Bone marrow (tissue), 2 donors: ENCODE measurements at places on chromosomes 7 and 10.

DNA sequence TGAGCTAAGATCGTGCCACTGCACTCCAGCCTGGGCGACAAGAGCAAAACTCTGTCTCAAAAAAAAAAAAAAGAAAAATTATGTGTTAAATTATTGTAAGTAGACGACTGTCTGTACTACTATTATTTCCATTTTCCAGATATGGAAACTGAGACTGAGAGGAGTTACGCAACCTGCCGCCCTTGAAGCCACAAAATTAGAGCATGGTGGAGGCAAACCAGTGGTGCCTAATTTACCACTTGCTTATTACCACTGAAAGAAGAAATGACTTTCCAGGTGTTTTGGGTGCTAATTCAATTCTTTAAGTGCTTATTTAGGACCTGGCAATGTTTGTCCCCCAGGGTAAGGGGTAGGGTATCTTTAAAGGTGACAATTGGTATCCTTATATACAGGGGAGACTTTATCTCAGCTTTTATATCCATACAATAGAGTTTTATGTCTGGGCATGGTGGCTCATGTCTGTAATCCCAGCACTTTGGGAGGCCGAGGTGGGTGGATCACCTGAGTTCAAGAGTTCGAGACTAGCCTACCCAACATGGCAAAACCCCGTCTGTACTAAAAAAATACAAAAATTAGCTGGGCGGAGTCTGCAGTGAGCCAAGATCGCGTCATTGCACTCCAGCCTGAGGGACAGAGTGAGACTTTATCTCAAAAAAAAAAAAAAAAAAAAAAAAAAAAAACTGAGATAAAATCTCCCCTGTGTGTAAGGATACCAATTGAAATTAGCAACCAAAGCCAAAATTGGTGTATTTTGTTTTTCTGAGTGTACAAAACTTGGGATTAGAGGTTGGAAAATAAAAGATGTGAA is 16.6 kb upstream of the CAMK1D start:
- no peak for DNase-seq

DNA sequence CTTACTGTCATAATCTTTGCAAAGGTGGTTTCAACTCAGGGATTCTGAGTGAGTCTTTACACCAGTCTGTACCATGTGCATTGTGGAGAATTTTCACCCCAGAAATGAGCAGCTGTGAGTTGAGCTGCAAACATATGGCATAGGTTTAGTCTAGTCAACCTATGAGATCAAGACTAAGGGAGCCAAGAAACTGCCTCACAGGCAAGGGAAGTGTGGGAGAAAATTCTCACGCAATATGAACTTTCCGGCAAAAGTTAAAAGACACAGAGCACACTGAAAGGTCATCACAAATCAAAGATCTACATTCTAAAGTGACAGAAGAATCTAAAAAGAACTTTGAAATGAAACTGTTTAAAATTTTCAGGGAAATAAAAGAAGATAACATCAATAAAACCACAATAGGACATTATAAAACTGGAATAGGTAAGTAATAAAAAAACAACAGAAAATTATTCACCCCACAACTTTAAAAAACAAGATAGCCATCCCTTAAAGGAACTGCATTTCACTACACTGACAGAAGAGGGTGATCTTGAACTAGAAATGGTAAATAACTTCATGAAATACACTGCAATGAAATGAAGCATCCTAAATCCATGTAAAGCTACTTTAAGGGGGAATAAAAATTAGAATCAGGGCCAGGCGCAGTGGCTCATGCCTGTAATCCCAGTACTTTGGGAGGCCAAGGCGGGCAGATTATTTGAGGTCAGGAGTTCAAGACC is 63.5 kb downstream of the LGI1 start:
- DNase-seq = no peak

GRCh38 chr7:151448261-151449252 is 8.6 kb upstream of the CRYGN start:
- peak; percentile 86 for DNase-seq

DNA sequence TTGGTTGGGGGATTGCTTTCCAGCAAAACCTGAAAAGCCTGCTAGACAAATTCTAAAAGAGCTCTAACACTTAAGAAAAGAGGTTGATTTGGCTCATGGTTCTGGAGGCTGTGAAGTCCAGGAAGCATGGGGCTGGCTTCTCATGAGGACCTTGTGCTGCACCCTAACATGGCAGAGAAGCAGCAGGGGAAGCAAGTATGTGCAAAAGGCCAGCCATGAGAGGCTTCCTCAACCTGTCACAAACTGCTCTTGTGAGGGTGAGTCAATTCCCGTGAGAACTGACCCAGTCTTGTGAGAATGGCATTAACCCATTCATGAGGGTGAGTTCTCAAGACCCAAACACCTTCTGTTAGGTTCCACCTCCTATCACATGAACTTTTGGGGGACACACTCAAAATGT is 54.3 kb upstream of the IGFBP3 start:
- DNase-seq = no peak

DNA sequence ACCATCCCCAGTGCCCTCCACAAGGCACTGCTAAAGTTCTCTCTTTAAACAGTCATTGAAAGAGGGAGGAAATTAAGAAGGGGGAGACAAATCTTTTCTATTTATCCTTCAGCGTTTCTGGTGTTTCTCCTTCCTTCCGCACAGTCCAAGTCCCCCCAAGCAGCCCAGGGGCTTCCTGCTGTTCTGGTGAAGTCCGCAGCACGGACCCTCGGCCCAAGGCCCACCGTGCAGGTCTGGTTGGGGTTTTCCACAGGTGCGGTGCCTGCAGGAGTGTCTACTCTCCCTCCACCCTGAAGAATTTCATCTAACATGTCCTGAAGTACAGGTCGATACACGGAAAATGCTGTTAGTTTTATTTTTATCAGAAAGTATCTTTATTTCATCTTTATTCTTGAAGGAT is 34.1 kb upstream of the KNDC1 start:
- no peak for DNase-seq

- DNase-seq = no peak
Measured at GRCh38 chr7:140521421-140521820, 42.1 kb upstream of the MKRN1 start.

DNA sequence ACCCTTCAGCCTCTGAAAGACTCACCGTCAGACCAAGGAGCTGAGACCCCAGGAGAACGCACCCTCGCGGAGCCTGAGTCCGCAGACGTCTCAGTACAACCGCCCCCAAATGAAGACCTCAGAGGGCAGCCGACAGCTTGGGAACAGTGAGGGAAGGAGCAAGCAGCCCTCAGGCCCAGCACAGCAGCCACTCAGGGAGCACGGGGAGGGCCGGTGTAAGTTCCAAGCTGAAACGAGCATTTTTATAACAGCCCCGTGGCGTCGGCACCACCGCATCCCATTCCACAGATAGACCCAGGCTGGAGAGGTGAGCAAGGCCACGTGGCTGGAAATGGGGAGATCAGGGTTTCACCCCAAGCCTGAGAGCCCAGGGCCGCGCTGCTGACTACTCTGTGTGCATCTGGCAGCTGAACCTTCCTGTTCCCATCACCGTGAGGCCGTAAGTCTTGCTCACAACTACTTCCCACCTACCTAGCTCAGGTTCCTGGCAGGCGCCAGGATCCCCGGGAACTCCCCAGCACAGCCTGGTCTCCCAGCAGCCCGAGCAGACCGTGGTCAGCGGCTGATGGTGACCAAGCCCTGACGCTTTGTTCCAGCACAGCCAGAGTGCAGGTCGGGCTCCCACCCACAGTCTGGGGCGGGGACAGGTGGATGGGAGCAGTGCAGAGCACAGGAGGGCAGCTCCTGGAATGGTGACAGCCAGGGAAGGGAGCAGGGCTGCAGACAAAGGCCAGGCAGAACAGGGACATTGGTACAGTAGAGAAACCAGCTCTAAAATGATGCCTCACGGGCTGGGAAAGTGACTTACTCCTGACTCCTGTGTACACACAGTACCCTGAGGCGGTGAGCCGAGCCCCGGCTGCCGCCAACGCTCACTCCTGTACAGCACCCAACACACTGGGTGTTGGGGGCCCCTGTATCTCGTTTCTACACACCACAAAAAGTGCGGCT is 6.1 kb upstream of the NOM1 start:
- no peak for DNase-seq

DNA sequence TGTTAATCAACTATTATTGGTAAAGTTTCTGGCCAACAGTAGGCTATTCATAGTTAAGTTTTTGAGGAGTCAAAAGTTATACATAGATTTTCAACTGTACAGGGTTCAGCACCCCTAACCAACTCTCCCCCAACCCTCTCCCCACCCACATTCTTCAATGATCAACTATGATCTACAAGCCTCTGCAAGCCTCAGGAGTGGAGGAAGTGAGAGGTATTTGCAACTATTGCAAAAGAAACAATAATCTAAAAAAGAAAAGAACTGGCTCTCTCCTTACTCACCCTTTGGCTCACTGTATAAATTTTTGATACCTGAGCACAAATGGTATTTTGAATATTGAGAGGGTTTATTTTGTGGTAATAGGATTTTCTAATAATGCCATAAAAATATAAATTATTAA is 179.8 kb downstream of the IPMK start:
- no peak for DNase-seq

GRCh38 chr10:51100221-51100620 is 25.9 kb downstream of the PRKG1 start:
- DNase-seq = no peak

DNA sequence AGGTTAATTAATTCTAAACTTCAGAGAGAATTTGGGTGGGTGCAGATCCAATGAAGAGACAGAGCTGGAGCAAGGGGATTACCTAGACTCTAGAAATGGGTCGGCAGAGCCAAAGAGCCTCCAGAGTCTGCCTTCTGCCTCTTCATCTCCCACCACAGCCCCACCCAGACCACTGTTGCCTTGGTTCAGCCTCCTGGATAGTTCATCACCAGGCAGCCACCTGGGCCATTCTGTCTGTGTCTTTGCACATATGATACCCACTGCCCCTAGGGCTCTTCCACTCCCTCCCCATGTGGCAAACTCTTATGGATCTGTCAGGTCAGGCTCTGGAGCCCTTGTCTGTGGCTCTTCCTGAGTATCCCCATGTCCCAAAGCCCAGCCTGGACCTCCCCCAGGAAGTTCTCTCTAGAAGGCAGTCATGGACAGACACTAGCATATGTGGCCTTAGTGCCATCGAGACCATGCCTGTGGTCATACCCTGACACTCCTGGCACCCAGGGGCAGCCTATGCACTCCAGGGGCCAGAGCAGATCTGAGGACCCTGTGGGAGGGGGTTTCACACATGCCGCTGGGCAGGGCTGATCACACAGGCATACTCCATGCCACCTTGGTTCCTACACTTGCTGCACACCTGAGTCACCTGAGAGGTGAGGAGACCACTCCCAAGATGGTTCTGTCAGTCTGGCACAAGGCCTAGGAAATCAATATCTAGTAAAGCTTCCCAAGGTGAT is 41.6 kb downstream of the FRMPD2 start:
- no peak for DNase-seq

DNA sequence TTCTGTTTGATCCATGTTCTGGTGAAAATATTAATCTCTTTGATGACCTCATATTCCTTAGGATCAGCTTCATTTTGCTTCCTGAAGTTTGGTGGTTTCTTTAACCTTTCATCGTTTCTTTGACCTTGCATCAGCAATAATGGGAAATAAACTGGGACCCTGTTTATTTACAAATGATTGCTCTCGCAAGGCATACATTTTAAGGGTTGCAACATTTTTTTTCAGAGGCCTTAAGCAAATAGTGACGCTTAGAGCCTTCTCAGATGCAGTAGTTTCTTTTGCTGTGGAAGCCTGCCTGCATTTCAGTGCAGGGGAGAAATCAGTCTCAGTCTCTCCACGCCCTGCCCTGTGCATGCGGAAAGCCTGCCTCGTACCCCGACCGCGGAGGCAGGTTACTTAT is 139.1 kb upstream of the NPS start:
- DNase-seq = no peak

GRCh38 chr7:114293289-114294012 is 121.2 kb upstream of the FOXP2 start:
- DNase-seq = peak; percentile 74

- no peak for DNase-seq
Measured at GRCh38 chr7:51019191-51019844, 236.6 kb upstream of the GRB10 start.

DNA sequence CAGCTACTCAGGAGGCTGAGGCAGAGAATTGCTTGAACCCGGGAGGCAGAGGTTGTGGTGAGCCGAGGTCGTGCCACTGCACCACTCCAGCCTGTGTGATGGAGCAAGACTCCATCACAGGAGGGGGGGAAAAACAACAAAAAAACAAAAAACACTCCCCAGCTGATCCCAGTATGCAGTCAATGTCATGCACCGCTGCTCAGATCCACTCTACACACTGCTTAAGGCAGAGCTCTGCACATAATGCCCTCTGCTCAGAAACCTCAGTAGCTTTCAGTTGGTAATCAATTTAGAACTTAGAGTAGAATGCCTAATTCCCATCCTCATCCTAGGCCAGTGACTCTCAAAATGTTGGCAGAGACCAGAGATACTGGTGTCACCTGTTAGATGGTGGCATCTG is 43.9 kb downstream of the PDSS1 start:
- no peak for DNase-seq

DNA sequence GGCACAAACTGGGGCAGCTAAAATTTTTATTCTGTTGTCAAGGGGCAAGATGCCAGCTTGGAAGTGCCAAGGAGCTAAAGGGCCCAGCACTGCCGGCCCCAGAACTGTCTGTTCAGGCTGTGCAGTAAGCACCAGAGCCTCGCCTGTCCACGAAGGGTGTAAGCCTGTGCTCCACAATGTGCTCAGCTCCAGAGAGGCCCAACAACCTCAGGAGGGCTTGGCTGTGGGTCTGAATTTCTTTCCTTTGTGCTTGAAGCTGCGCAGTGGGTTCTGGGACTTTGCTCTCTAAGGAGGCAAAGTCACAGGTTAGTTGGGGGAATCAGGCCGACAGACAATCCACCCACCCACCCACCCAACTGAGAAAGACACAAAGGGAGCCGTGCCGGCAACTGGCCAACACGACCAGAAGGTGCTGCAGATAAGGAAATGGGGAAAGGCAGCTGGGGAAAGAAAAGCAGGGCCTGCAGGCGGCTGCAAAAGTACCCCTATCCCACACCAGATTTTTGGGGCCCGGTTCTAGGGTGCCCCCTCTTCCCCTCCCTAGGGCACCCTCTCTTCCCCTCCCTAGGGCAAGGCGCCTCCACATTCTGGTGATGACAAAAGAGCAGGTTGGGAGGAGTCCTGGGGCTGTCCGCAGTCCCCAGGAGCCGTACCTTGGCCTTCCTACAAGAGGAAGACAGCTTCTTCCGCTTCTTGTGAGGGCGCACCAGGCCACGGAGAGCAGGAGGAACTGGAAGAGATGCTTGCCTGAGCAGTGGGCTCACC is 7.7 kb downstream of the DDX56 start:
- DNase-seq = no peak

GRCh38 chr10:118965645-118966044 is 63.9 kb upstream of the NANOS1 start:
- no peak for DNase-seq

GRCh38 chr7:1914321-1914720 is 244.2 kb downstream of the ELFN1 start:
- DNase-seq = no peak

GRCh38 chr7:121053219-121053618 is 64.7 kb downstream of the CPED1 start:
- no peak for DNase-seq
